ENCODE measurements at places on chromosomes 11 and 22.

- no peak for DNase-seq
Measured at GRCh38 chr11:68997124-68997994, 15.7 kb downstream of the MRGPRF start.

DNA sequence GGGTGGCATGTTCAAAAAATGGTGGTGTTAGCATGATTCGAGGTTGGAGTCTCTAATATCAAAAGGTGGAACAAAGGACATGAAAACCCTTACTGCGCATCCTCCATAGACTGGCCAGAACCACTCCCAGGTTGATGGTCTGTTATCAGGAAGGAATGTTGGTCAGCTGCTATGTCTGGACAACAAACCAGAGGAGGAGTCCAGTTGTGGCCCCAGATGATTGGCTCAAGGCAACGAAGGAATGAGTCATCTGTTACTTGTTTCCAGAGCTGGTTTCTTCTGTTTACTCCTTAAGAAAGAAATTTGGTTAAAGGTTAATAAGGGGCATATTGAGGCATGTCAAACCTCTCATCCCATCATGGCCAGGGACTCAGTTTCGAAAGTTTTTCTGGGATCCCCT lies 56.8 kb upstream of the GRIA4 start:
- DNase-seq, result no peak

DNA sequence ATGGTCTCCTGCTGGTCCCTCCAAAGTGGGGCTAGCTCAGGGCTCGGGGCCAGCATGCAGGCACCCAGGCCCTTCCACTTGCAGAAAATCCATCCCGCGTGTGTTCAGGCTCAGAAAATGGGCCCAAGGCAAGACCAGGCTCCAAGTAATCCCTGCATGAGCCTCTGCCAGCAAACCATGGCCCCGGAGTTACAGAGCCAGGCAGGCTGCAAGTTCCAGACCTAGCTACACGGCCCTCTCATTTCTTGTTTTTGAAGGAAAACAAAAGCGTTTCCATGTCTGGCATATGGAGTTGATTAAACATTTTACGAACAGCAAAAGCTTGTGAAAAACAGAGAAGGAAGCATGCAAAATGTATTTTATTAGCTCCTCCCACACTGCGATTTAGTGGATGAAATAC lies 29.7 kb downstream of the KIAA0930 start:
- DNase-seq, result no peak

DNA sequence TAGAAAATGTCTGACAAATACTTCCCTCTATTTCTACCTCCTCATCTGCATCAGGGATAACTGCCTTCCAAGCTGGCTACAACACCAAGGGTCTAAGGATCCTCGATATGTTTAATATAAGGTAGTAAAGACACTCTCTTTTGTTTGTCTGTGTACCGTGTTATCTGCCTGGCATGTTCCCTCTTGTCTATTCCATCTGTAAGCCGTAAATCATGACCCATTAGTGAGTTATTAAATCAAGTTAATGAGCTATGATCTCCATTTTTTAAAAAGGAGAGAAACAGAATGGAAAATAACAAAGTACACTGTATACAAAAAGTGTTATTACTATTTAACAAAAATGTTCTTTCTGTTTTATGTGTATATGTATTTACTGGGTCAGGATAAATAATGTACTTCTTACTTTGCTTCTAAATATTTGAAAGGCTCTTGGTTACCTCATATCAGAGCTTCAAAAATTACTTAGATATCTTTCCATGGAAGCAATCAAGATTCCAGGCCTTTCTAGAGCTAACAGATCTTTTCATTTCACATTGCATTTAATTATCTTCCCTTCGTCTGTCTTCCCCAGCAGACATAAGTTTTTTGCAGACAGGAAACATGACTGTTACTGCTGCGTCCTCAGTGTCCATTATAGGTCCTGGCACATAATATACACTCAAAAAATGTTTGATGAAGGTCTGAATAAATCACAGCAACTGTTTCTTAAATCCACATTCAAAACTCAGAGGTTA lies 342.6 kb upstream of the CCDC90B start:
- no peak for DNase-seq

GRCh38 chr22:17472932-17473331 lies 90.4 kb upstream of the SLC25A18 start:
- no peak for DNase-seq

DNA sequence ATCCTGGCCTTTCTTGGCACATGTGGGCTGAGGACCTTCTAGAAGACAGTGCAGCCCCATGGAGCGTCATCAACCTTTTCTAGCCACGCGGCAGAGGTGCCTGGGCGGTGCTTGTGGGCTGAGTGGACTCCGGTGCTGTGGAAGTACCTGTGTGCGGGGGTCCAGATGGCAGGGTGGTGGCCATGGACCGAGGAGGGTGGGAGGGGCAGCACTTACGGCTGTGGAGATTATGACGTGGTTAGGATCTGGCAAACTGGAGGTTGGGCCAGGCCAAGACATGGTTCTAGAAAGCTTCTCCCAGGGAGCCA lies 2.0 kb downstream of the TUB start:
- DNase-seq, result no peak

- DNase-seq, result no peak
Measured at GRCh38 chr11:85652786-85653447, 5.2 kb downstream of the TMEM126A start.

DNA sequence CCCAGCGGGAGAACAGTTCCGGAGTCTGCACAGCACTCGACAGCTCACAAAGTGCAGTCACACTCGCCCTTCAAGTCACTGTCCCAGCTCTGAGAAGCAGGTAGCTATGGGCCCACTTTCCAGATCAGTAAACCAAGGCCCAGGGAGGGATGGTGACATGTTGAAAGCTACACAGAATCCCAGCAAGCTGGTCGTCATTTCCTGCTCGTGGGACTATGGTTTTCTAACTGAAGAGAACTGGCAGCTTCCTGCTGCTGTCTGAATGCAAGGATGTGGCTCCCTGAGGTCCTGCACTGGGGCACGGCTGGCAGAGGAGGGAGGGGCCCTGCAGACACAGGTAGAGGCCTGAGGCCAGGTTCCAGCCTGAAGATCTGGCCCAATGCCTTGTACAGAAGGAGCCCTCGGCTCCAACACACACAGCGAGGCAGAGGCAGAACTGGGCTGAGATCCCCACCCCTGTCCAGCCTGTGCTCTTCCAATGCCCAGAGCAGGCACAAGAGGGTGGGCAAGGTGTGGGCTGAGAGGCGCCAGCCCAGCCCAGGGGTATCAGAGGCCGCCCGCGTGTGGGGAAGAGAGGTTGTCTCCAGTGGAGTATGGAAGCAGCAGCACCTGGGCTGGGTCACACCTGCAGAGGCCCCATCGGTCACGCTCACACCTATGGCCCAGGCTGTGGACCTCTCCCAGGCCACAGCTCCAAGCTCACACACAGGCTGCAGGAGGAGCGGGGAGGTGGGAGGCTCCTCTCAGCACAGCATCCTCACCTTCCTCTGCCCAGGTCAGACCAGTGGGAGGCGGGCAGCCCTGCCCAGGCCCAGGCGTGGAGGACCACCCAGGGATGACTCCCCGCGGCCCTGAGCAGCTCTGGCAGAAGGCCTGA lies 119.2 kb downstream of the PHF21B start:
- peak; percentile 46 for DNase-seq
